ENCODE measurements at places on chromosomes 1 and 21.

- no peak for DNase-seq
Measured at GRCh38 chr1:115040501-115040900, 10.9 kb downstream of the TSHB start.

DNA sequence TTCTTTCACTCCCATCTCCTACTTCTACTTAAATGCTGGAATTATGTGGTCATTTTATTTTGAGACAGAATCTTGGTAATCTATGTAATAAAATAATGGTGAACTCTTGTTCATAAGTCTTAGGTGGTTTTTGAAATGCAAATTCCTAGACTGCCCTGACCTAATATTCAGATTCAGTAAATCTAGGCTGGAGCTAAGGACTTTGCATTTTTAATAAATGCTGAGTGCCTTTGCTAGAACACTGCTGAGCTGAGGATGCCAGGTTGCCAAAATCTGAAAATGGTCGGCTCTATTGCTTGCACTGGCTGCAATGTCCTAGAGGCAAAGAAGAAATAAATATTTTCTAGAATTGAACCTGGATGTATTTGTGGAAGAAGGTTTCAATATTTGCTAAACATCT, 187.4 kb downstream of the HMCN1 start:
- no peak for DNase-seq

GRCh38 chr1:14549897-14550620, 48.4 kb upstream of the KAZN start:
- no peak for DNase-seq

DNA sequence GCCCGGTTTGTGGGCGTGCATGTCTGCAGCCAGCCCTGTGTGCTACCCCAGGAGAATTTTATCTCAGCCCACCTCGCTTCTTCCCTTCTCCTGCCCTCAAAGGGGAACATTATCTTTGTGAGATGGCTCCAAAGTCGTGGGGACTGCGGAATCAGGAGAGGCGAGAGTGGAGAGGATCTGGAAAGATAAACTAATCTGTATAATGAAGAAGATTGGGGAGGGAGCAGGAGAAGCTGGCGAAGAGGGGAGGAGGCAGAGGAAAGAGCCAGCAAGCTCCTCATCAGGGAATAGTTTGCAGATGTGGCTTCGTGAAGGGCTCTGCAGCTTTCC, 310.3 kb downstream of the MATN1 start:
- no peak for DNase-seq

Data from hematopoietic multipotent progenitor cell treated with erythropoietin and hydrocortisone succinate and interleukin-3 and kit ligand, for 6 days (in vitro differentiated cells).